HT-29 (cell line): ENCODE measurements at places on chromosomes 6 and 20. TPM values are rescaled to one million over a fixed set of nuclear protein-coding genes. Genes with fewer than 3 reads are reported as not detected.

DNA sequence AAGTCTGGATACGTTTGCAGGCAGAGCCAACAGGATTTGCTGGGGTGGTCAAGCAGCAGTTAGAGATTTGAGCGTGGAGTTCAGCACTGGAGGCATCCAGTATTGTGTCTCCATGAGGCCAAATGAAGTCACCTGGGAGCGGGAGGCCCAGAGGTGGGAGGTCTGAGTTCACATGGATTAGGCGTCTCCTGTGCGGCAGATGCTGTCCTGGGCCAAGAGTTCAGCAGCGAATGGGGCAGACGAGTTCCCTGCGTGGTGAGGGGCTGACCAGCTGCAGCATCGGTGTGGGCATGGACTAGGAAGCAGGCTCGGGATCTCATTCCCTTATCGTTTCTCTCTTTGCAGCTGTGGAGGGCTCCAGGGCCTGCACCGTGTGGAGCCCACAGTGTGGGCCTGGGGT is 66.2 kb downstream of the BCAS4 start:
- DNase-seq, result no peak

GRCh38 chr6:111406200-111406721 is 76.8 kb downstream of the REV3L start:
- no peak for DNase-seq

GRCh38 chr20:62735331-62735821 is 26.7 kb downstream of the NTSR1 start:
- DNase-seq, result peak; percentile 81

ENTPD6 gene
- total RNA-seq, result 206 and 211 TPM in 2 replicates

SLC35D3 gene
- 0.05 and 0.66 TPM in 2 replicates for total RNA-seq
